ENCODE measurements at places on chromosomes 11 and 22.

DNA sequence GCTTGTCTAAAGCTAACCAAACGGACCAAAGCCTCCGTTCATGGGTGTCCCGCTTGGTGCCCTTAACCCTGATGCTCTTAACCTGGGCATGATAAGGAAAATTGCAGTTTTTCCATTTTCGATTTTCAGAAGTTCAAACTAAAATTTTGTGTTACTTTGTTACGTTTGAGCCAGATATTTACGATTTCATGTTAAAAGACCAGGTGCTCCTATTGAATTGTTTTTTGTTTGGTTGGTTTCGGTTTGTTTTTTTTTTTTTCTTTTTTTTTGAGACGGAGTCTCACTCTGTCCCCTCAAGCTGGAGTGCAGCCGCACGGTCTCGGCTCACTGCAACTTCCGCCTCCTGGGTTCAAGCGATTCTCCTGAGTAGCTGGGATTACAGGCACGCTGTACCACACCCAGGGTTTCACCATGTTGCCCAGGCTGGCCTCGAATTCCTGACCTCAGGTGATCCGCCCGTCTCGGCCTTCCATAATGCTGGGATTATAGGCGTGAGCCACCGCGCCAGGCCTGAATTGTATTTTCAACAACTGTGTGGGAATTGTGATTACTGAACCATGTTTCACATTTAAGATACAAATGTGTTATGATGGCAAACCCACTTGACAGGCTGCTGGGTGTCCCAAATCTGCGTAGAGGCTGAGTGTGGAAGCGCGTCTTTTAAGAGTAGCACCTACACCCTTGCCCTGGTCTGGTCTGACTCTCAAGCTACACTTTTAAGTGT lies 864 bp upstream of the USP28 start:
- no peak for DNase-seq

- DNase-seq = peak; percentile 29
Measured at GRCh38 chr22:41827671-41828070, 5.2 kb upstream of the SREBF2 start.

DNA sequence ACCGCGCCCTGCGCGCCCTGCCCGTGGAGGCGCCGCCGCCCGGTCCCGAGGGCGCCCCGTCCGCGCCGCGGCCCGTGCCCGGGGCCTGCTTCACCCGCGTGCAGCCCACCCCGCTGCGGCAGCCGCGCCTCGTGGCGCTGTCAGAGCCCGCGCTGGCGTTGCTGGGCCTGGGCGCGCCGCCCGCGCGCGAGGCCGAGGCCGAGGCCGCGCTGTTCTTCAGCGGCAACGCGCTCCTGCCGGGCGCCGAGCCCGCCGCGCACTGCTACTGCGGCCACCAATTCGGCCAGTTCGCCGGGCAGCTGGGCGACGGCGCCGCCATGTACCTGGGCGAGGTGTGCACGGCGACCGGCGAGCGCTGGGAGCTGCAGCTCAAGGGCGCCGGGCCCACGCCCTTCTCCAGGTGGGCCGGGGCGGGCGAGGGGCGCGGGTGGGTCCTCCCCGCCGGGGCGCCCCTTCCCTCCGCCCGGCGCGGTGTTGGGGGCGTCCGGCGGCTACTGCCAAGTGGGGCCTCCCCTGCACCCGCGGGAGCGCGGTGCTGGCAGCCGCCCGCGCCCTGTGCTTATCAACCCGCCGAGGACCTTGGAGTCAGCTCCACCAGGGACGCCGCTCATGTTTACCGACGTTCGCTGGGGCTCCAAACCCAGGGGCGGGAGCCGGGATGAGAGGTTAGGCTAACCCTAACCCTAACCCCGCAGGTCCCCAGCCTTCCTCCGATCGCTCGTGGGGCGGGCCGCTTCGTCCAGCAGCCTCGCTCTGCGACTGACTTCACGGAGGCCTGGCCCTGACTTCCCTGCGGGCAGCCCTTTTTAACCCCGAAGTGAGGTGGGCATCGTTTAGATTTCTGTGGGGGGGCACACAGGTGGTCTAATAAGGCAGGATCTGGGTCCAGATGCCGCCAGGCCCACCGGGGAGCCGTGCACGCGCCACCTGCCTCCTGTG lies 649 bp downstream of the SELENOO start:
- no peak for DNase-seq

- DNase-seq = no peak
Measured at GRCh38 chr11:76152741-76153570, 53.3 kb downstream of the WNT11 start.

DNA sequence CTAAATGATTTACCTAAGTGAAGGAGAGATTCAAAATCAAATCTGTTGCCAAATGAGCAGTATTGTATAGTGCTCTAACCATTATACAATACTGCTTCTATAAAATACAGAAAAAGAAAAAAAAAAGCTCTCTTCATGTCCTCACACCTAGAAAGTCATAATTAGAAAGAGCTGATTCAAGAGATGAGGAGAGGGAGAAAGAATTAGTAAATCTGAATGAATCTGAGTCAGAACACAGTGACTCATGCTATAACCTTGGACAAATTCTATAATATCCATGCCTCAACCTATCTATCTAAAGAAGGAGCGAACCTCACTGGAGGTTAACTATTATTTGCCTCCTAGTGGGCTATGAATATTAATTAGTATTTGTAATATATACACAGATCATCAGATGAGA lies 29.4 kb downstream of the AMBRA1 start:
- DNase-seq = no peak

GRCh38 chr22:43388420-43388851 lies 23.4 kb upstream of the MPPED1 start:
- DNase-seq = peak; percentile 59

DNA sequence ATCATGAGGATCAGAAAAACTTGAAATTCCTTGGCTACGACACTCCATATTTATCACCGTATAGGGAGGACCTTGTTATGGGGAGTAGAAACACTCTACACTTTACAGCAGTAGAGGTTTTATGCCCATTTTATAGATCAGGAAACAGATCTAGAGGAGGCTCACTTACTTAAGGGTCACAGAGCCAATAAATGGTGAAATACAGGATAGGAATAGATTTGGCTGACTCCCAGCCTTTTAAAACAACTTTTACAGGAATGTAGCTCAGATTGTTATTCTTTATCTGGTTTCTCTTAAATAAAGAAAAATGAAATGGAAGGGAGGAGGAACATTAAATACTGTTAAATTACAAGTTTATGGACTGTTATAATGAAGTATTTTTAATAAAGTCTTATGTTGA lies 14.8 kb downstream of the FBXO7 start:
- no peak for DNase-seq

GRCh38 chr11:122103321-122103720 lies 12.7 kb downstream of the BLID start:
- no peak for DNase-seq

DNA sequence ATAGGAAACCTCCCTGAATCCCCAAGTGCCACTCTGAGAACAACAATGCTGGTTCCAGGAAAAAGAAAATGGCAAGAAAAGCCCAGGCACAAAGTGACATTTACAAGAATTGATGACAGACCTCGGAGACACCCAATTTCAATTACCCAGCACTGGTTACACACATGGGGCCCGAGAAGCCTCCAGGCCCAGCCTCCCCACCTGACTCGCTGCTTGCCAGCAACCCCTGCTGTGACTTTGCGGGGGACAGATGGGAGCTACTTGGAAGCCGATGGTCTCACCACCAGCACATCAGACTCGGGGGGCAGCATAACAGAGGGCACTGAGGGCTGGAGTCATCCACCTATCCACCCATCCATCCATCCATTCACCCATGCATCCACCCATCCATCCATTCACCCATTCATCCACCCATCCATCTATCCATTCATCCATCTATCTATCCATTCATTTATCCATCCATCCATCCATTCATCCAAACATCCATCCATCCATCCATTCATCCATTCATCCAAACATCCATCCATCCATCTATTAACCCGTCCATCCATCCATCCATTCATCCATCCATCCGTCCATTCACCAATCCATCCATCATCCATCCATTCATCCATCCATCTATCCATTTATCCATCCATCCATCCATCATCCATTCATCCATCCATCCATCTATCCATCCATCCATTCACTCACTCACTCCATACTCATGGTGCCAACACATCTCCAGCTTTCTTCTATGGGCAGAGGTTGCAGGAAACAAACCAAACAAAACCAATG lies 567.6 kb downstream of the BRD1 start:
- no peak for DNase-seq

- DNase-seq = no peak
Measured at GRCh38 chr11:105092256-105093239, 47.0 kb downstream of the CARD18 start.

DNA sequence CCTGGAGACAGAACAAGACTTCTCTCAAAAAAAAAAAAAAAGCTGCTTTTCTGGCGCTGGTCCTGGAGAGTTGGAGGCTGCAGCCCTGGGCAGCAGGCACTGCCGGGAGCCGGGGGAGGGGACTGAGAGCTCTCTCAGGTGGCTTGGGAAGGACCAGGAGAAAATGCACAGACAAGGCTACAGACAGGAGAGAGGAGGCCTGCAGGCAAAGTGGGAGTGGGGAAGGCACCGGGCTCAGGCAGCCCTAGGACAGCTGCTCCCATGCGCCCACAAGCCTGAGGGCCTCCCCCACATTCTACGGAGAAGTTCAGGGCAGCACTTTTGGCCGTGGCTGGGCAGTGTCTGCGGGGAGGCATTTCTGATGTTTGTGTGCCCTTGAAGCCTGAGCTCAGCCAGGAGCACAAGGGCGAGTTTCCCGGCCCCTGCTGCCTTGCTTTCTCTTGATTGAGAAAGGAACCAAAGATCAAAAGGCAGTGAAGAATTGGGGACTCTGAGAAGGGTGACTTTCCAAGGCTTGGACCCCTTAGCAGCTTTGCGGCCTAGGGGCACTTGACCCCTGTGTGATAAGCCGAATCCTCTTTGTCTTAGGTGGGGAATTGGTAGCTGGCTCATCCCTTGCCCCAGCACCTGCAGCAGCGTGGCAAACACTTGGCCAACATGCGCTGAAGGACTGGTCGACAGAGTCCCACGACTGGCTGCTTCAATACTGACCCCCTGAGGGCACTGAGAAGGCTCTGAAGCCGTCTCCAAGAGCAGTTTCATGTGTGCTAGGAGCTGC lies 35.3 kb downstream of the PPM1F start:
- DNase-seq = no peak

DNA sequence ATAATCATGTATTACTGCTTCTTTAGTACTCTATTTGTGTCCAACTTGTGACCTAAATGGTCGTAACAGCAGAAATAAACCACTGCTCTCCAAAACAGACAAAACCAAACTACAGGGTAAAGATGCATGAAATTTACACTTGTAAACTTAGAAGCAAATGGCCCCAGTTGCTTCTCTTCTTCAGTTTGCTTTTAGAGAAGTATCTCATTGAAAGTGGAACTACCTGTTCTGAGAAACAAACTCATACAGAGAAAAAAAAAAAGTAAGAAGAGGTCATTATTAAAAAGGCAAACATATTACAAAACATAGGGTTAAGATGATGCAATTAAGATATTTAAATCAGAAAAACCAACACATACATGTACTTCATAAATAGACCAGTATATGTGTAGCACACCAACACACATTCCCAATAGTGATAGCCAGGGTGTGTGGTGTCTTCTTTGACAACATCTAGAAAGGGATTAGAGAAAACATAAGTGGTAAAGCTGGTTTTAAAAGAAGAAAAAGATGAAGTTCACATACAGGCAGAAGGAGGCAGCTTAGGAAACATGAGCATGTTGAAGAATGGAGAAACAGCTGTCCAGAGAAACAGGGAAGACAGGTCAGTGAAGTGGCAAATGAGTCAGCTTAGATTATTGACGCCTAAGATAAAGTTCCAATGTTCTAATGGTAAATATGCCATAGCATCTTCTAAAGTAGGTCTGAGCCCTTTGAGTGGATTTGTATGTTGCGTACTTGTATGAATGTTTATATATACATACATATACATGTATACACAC lies 844.7 kb upstream of the CCDC90B start:
- DNase-seq = no peak

Measured in SHP77 (cell line).